HFF-Myc (cell line): ENCODE measurements at places on chromosomes 4 and X.

DNA sequence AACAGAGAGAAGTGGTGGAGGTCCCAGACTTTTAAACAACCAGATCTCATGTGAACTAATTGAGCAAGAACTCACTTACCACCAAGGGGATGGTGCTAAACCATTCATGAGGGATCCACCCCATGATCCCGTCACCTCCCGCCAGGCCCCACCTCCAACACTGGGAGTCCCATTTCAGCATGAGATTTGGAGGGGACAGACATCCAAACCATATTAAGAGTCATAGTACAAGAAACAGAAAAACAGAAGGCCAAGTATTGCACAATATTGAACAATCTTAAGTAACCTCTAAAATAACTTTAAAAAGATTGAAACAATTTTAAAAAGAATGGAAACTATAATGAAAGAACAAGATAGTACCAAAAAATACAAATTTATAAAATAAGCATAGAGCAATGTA is 110.0 kb downstream of the CBR4 start:
- DNase-seq = no peak

DNA sequence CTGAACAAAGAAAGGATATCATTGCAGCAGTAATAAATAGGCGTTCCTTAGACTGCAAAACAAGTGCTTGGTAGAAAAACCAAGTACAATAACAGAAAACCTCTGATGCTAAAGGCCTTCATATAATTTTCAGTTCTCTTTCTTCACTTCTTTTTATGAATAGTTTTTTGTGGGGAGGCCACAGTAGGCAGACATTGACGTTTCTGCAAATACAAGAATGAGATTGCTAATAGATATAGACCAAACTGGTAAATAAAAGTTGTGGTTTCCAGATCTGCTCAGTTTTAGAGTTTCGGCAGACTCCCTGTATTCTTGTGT is 57.0 kb upstream of the RAP1GDS1 start:
- no peak for DNase-seq

DNA sequence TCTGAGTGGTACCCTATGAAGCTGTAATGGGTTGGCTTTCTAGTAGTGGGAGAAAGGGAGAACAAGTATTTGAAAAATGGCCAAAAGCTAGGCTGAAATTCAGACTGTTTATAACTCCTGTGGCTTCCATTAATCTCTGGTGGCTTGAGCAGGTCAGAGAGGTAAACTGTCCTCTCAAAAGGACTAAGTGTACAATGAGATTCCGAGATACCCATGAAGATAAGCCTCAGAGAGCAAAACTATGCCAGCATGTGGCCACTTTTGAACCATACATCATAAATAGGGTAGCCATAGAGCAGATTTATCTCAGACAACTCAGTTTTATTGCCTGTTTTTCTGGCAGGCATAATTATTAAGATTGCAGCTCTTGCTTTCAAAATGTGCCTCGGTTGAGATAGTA is 89.2 kb downstream of the CHRDL1 start:
- DNase-seq = no peak

GRCh38 chr4:40482985-40483647 is 146.5 kb downstream of the RBM47 start:
- DNase-seq = no peak

DNA sequence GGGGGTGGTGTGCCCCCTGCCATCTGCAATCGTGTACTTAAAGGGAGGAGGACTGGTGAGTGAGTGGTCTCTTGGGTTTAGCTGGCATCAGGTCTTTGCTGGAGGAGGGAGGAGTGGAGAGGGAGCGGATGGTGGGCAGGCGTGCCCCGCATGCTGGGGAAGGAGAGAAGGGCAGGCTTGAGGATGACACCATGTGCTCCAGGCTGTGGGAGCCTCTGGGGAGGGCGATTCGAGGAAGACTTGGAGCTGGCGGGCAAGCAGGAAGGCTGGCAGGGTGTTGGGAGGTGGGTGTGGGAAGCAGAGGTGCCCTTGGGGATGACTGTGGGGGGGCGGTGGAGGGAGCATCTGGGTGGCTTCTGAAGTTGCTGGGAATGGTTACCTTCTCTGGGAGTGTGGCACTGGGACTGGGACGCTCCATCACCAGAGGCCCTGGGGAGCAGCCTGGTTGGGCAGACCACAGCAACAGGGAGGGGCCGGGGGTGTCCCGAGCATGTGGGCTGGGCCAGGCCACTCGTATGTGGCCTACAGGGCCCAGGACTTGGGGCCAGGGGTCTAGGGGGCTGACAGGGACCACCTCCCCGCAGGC is 30.8 kb upstream of the AFAP1 start:
- DNase-seq = no peak

DNA sequence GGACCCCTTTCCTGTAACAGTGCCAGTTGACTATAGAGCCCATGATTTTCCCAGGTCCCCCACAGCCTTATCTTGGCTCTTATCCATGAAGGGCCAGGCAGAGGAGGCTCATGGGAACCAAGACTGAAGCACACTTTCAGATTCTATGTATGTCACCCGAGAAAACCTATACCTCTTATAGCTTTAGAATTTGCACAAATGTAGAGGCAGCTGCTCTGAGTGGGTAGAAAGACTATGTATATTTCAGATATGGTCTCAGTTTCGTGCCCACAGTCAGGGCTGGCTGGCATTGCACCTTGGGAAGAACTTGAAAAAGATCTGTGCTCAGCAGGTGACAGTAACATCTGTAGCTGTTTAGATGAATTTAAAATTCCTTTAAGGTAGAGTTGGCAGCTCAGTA is 8.3 kb upstream of the LNX1 start:
- no peak for DNase-seq

DNA sequence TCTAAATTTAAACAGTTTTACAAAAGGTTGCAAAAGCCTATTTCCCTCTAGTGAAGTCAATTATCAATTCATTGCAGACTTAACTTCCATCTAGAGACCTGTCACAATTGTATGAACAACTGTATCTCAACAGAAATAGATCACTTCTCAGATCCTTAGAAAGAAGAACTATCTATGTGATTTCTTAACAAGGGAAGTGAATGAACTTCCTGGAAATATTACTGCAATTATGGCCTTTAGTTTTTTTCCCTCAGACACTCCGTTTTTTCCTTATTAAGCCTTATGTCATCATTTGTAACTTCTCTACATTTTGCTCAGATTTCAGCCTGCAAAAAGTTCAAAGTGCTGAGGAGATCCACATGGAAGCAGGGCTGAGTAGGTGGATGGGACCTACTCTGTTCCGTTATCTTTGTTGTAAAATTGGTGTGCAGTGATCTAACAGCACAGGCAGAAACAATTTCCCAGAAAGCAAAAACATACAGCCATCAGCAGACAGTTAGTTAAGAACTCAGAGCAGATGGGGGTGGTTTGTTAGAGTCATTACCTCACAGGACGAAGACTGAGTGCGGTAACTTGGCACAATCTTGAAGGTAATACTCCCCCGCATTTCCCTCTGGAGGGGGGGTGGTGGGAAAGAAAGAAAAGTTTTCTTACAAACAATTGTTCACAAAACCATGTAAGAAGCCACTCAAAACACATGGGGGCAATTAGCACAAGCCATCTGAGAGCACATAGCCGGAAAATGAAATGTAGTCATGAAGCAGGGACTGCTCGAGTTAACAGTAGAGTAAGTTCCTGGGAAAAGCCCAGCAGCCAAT is 112.3 kb downstream of the NYX start:
- peak; percentile 61 for DNase-seq

DNA sequence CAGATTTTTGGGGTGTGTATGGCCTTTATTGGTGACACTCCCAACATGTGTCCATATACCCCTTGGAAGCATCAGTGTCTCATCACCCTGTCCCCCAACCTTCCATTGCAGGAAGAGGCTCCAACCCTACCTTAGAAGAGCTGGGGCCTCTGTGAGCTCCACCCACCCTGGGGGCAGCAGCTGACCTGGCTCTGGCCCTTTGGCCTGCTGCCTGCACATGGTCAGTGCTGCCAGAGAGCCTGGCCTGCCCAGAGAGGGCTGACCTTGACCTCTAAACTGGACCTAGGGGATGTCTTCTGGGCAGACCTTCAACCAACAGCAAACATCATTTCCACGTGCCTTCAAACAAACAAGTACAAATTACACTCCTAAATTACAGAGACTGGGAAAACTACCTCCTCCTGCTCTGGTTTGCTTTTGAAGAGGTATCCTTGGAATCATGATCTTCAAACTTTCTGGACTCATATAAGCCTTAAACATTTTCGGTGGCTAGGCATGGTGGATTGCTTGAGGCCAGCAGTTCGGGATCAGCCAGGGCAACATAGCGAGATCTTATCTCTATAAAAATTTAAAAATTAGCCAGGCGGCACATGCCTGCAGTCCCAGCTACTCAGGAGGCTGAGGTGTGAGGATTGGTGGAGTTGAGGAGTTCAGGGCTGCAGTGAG is 27.3 kb upstream of the KIAA0232 start:
- DNase-seq = no peak

GRCh38 chr4:123813901-123814300 is 417.3 kb downstream of the SPRY1 start:
- no peak for DNase-seq

GRCh38 chr4:96146686-96147085 is 306.8 kb downstream of the PDHA2 start:
- DNase-seq = no peak

- DNase-seq = no peak
Measured at GRCh38 chr4:54924891-54925290, 200.5 kb downstream of the KDR start.

DNA sequence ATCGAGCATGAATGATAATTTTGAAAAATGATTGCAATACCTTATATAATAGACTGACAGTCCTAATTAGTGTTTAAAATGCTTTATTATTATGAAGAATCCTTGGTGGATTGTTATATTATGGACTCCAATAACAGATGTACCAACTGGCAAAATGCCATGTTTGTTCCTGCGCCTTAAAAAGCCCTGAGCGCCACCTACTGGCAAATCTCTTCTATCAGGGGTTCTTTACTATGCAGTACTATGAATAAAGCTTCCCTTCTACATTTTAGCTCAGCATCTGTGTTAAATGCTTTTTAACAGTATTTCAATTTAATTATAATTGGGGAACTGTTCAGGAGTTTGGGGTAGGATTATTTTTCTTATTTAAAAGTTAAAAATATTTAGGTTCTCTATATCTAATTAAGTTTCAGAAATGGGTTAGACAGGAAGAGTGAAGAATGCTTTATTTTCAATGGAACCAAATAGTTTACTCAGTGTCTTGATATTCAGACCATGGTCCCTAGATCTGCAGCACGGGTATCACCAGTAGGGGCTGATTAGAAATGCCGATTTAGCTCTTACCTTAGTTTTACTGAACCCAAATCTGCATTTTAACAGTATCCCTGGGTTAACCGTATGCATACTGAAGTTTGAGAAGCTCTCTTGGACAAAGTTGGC is 20.0 kb downstream of the CFAP97 start:
- peak; percentile 89 for DNase-seq

- DNase-seq = no peak
Measured at GRCh38 chr4:109939190-109939589, 26.5 kb downstream of the EGF start.

DNA sequence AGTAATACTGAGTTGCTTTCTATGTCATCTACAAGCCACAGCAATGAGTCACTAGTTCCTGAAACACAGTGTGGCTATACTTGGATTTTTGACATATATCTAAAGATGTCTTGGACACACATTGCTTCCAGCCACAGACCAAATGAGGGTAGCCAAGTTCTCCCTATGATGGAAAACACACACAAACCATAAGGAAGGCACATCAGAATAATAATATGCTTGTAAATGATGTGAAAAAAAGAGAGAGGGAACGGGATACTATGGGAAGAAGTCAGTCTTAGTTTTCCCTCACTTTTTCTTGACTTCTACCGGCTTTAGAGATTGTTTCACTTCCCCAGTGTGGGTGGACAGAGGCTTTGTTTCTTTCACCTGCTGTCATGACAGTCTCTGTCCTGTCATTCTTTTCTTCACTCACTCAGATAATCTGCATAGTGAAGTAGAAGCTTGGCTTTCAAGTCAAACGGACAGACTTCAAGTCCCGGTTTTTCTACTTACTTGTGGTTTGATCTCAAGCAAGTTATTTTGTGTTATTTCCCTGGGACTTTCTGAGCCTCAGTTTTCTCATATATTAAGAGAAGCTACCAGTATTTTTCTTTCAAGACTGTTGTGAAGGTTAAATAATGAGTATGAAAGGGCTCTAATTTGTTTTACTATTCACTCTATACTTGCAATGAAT is 34.7 kb downstream of the P2RY10 start:
- DNase-seq = no peak

GRCh38 chr4:150005537-150005936 is 72.7 kb upstream of the DCLK2 start:
- no peak for DNase-seq

DNA sequence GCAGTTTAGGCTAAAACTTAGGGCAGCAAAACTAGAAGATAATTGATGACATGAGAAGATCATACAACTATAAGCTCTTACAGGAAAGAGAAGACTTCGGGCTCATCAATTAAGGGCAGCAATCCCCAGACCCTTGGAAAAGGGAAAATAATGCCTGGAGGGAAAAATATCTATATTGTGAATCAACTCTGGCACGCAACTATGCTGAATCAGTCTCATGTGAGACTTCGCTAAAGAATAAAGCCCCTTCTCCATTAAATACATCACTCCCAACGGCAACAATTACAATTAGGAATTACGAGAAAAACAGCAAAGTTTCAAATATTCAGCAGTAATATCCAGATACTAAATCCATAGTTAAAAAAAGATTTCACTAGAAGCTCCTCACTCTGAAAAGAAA is 2016.8 kb upstream of the IGFBP7 start:
- no peak for DNase-seq

- no peak for DNase-seq
Measured at GRCh38 chrX:26783512-26784225, 567.7 kb downstream of the MAGEB5 start.

DNA sequence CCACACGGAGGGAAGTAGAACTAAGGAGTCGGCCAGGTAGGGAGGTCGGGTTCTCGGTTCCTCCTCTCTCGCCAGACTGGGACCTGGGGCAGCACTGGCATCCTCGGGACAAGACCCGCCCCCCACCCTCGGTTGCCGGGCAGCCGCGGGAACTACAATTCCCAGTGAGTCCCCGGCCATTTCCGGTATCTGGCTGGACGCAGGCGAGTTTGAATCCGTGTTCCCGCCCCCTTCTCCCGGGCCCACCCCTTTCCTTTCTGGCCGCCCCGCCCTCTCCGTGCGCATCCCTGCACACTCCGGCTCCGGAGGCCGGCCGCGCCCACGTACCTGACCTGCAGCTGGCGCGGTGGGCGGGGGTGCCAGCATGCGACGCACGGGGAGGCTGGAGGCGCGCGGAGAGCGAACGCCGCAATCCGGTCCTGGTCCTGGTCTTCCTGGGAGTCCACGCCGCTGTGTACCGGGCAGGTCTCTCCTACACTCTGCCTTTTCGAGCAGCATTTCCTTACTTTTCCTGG is 10.2 kb upstream of the DLG3 start:
- no peak for DNase-seq

DNA sequence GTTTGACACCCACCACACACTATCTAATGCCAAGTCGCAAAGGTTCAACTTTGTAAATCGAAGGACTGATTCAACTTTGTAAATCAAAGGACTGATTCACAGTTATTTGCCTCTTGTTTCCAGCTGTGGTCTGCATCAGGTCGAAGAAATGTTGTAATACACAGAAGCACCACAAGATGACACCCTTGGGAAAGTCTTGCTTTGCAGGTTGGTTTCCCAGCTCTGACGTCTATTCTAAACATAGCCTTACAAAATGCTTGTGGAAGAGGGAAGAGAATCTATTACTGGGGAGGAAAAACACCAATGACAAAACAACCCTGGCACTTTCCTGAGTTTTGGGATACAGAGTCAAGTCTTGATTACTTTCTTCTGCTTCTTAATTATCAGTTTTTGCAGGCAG is 35.3 kb downstream of the SUPT20HL1 start:
- DNase-seq = peak; percentile 27
